ENCODE measurements at places on chromosomes 3 and 15.

DNA sequence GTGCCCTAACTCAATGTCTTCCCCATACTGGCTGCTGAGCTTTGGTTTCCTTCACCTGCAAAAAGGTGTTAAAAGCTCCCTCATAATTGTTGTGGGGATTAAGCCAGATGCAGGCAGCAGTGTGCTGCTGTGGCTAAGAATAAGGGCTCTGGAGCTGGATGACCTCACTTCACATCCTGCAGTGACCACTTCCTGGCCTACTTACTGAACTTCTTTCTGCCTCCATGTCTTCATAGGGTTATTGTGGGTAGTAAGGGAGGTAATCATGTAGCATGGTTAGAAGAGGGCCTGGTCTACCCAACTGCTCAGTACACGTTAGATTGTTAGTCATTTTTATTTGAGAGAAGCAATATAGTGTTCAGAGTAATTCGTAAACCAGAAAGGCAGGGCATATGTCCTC lies 18.4 kb downstream of the GYG1 start:
- peak; percentile 55 for DNase-seq

- no peak for DNase-seq
These were observed 73.1 kb downstream of the RAB11A start for GRCh38 chr15:65942436-65942835.

DNA sequence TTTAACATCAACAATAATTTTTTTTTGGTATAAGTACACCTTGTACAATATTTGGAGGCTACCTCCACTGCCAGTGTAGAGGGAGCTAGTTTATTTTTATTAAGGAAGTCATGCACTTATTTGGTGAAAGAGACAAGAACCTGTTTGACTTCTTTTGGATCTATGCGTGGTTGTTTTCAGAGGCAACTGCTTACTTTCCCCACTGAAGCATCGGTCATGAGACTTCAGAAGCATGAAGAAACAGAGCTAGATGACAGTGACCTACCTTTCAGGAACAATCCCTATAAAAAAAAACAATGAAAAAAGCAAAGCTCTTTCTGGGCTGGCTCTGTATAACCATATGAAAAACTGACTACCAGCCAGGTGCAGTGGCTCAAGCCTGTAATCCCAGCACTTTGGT lies 20.0 kb upstream of the ZNF148 start:
- no peak for DNase-seq

- no peak for DNase-seq
These were observed 254.6 kb upstream of the SOX14 start for GRCh38 chr3:137509354-137510045.

- DNase-seq, result no peak
These were observed 724.2 kb upstream of the CFAP20DC start for GRCh38 chr3:59774000-59774399.

DNA sequence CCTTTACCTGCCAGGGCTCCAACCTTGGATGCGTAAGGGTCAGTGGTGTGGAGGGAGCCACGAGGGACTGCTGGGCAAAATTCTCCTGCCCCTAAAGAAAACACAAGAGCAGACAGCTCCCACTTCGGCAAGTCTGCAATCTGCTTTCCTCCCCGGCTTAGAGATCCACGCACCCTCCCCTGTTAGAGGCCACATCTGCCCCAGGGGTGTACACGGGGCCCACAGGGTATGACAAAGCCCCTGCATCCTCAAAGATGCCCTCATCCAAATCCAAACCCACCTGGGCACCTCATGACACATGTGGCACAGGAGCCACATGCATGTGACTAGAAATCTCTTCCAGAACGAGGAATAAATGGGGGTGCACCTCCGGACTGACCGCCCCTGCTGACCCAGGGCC lies 25.5 kb downstream of the ZXDC start:
- no peak for DNase-seq

DNA sequence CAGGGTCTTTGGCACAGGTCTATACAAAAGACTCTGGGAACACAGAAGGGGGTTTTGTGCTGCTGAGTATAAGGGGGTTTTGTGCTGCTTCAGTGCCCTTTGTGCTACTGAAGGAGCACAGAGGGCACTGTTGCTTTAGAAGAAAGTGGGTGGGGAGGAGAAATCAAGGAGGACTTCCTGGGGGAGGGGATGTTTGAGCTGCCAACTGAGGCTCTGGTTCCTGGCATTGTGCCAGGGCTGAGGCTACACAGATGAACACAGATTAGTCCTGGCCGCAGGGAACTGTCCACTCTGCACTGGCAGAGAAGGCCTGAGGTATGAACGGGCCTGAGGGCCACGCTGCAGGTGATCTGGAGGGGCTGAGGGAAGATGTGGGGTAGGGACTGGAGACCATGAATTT lies 32.2 kb upstream of the SEC13 start:
- DNase-seq, result no peak

GRCh38 chr15:97903560-97903959 lies 56.9 kb upstream of the ARRDC4 start:
- no peak for DNase-seq

GRCh38 chr3:98776140-98776493 lies 13.0 kb downstream of the ST3GAL6 start:
- DNase-seq, result no peak

- DNase-seq, result no peak
These were observed 21.1 kb downstream of the GCNT3 start for GRCh38 chr15:59632714-59633113.

GRCh38 chr15:65896236-65896635 lies 26.9 kb downstream of the RAB11A start:
- peak; percentile 56 for DNase-seq

DNA sequence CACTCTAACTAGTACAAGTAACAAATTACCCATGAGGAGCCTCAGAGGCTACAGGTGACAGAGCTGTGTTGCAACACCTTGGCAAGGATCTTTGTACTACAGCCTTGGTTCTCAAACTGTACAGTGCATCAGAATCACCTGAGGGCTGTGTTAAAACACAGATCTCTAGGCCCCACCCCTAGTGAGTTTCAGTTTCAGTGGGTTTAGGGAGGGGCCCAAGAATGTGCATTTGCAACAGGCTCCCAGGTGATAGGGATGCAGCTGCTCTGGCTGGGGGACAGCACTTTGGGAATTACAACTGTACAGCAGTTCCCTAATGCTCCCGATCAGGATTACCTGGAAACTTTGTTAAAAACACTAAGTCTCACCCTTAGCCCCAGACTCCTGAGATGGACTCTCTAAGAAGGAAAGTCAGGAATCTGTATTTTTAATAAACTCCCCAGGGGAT lies 66.1 kb upstream of the NR2F2 start:
- no peak for DNase-seq

GRCh38 chr15:84638103-84638502 lies 16.0 kb downstream of the WDR73 start:
- no peak for DNase-seq

DNA sequence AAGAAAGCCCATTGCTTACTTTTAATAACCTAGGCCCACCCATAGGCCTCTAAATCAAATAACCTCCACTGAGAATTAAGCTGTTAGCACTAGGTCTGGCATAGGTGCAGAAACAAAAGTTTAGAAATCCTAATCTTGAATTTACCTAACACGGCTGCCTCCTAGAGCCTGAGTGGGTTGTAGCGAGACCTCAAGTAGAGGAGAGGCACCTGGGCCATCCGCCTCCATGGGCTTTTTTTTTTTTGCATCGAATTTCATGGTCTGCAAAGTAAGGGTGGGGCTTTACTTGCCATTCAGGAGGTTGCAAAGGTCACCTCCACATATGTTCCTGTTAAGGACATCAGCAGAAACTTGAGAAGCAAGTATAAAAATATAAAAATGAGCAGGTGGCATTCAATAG lies 6.6 kb upstream of the TPM1 start:
- DNase-seq, result no peak

GRCh38 chr3:147672436-147672835 lies 263.3 kb downstream of the ZIC1 start:
- no peak for DNase-seq

GRCh38 chr15:48411971-48412591 lies 80.9 kb downstream of the DUT start:
- no peak for DNase-seq

- DNase-seq, result peak; percentile 21
These were observed 16.9 kb downstream of the IP6K1 start for GRCh38 chr3:49769286-49769915.

- no peak for DNase-seq
These were observed 184.4 kb downstream of the SHOX2 start for GRCh38 chr3:157921811-157922210.

DNA sequence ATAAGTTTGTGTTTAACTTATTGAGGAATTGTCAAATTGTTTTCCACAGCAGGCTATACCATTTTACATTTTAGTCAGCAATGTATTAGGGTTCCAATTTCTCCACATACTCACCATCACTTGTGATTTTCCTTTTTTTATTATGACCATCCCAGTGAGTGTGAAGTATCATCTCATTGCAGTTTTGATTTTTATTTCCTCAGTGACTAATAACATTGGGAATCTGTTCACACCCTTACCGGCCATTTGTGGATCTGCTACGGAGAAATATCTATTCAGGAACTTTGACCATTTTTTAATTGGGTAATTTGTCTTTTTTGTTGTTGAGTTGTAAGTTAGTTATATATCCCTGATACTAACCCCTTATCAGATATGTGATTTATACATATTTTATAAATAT lies 54.8 kb upstream of the LMCD1 start:
- no peak for DNase-seq

- no peak for DNase-seq
These were observed 5.9 kb downstream of the ATP8B4 start for GRCh38 chr15:50113187-50113505.

DNA sequence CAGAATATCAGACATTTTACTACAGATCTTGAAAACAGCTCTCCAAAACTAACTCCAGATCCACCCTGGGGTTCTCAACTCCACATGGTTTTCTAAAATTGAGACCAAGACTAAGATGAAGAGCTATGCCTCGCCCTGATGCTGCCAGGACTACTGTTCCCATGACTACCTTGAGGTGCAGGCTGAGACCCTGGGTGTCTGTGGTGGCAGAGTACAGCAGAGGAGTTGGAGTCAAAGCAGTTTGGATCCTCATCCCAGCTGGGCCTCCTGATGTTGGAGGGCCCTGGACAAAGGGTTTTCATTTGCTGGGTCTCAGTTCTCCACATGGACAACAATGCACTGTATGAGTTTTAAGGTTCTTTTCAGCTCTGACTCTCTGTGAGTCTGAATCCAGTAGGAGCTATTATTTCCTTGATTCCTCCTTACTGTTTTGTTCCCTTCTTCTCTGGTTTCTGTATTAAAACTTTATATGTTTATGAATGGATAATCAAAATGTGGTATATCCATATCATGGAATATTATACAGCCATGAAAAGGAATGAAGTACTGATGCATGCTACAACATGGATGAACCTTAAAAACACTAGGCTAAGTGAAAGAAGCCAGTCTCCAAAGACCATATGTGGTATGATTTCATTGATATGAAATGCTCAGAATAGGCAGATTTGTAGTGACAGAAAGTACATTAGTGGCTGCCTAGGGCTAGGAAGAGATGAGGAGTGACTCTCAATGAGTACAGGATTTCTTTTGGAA lies 93.0 kb downstream of the CPN2 start:
- DNase-seq, result no peak

GRCh38 chr3:32626631-32627030 lies 56.0 kb upstream of the DYNC1LI1 start:
- DNase-seq, result no peak

GRCh38 chr3:43859766-43860165 lies 169.0 kb downstream of the ABHD5 start:
- no peak for DNase-seq

GRCh38 chr3:106552351-106553043 lies 683.7 kb upstream of the CBLB start:
- DNase-seq, result no peak

DNA sequence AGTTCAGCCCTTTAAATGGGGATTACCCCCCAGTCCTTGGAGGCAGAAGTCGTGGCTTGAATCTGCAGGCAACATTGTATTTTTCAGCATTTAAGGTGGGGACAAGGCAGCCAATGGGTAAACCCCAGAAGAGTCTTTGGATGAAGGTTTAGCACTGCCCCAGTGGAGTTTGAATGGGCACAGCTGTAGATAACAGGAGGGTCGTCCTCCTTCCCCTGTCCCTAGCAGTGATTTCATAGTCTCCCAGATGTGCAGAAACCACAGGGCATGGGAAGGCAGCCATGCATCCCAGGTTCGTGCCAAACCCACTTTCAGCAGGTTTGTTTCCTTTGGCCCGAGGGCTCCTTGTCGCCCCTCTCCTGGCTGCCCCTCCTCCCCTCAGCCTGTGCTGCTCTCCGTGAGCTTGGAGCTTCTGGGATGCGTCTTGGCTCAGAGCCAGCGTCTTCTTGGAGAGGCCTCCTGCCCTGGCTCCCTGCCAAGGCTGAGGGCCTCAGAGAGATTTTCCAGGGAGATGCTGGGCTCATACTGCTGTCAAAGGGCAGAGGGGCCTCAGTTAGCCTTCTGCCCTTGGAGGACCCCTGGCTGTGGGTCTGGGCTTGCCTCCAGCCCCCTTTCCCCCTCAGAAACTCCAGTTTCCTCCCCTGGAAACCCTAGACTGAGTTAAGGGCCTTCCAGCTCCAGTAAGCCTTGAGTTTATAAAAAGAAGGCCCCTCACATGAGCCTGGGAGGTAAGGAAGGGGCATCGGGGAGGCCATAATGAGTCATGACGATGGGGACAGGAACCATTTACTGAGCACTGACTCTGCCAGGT lies 48.9 kb upstream of the POLG start:
- DNase-seq, result no peak

DNA sequence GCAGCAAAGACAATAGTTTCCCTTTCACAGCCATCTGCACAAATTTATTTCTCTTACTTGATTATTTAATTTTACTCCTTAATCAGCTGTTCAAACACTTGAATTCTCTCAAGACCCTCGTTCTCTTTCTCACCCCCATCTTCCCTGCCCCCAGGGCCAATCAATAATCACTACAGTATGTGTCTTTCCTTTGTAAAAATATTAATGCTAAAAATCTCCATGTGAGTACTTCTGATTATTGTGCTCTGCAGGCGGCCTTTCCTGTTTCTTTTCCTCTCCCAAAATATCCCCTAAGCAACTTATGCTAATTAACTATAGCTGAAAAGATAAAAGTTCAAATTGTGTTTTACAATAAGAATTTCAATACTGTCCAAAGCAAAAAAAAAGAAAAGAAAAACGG lies 617.0 kb upstream of the CBLB start:
- no peak for DNase-seq

GRCh38 chr3:142987080-142987700 lies 14.2 kb upstream of the U2SURP start:
- peak; percentile 61 for DNase-seq

- no peak for DNase-seq
These were observed 13.4 kb downstream of the MAPKAPK3 start for GRCh38 chr3:50630394-50630793.

DNA sequence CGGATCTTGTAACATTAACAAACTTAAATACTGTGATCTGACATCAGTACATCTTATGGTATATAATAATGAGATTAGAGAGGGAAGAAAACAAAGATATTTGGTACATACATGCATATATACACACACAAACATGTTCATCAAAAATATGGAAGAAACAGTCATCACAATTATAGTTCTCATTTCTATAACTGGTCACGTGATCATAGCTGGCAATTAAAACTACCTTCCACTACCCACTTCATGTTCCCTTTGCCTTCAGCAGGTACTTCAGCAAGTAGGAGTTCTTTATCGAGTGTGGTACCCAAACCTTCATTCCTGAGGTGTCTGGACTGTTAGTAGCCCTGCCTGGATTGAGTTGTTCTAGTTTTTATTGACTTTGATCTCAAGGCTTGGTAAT lies 70.9 kb upstream of the ALDH1A3 start:
- DNase-seq, result no peak
